ENCODE measurements at places on chromosomes 5 and 9. TPM values are rescaled to one million over a fixed set of nuclear protein-coding genes. Genes with fewer than 3 reads are reported as not detected.

SLC22A4 gene
- not detected for polyA plus RNA-seq

ELAVL2 gene
- not detected for polyA plus RNA-seq

PRLR gene
- polyA plus RNA-seq: not detected

VLDLR gene
- not detected for polyA plus RNA-seq

PLEKHG4B gene
- polyA plus RNA-seq: not detected

DNA sequence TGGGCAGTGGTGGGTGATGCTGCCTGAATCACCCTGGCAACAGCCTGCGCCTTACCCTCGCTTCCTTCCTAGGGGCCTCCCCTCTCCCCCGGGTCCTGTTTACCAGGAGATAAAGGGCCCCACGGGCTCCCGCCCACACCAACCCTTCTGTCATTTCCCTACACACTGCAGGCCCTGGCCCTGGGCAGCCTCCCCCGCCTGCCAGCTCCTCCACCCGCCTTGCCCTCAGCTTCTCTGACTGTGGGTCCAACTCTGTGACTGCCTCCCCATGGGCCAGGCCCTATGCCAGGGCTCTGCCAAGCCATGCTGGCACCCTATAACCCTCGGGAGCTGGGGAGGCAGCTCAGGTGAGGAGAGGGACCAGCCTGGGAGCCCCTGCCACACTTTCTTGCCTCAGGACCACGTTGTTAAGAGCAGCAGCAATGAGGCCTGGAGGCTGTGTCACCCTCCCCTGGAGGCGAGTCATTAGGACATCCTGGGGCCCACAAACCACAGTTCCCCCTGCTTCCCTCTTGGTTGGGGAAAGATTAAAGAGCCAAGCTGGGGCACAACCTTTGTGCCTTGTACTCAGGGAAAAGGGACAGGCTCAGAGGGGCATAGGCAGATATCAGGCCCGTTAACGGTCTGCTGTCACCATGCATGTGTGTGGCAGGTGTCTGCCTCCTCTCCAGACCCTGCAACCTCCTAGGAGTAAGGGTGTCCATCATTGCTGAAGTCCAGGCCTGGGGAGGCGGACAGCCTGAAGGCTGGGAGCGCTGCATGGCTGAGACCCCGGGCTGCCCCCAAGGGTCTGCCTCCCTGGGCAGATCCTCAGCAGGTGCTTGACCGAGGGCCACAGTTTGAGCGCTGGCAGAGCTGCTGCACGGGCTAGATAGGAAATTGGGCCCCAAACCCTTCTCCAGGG is 2.8 kb downstream of the MGAT4B start:
- H3K4me3 ChIP-seq: peak overlapping the region; percentile 81
- H3K36me3 ChIP-seq: no peaks in the 10 kb centered on the region
- H3K27ac ChIP-seq: peak overlapping the region; percentile 69

DNA sequence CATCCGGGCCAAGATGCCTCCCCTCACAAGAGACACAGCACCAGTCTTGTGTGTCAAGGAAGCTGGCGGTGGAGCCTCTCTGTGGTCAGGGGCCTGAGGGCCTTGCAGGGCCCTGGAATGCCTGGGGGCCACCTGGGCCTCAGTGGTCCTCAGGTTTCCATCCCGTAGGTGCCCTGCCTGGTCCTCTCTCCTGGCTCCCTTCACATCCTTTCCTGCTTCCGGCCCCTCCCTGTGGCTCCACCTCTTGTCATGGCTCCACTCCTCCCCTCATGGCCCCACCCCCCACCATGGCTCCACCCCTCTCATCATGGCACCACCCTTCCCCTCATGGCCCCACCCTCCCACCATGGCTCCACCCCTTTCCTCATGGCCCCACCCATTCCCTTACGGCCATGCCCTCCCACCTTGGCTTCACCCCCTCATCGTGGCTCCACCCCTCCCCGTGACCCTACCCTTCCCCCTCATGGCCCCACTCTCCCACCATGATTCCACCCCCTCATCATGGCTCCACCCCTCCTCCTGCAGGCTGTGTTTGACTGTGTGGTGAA is 175.8 kb downstream of the CACNA1B start:
- no peaks in the 10 kb centered on the region for H3K4me1 ChIP-seq
- H3K27ac ChIP-seq: no peak overlapping the region
- H3K27me3 ChIP-seq: peaks cover 56% of the 10 kb centered on the region
- no peak overlapping the region for H3K4me3 ChIP-seq
- H3K36me3 ChIP-seq: no peaks in the 10 kb centered on the region
- DNase-seq: no peak

- peaks cover 12% of the 10 kb centered on the region for H3K4me1 ChIP-seq
- DNase-seq: no peak
- no peaks in the 10 kb centered on the region for H3K36me3 ChIP-seq
- peaks cover 8% of the 10 kb centered on the region for H3K27me3 ChIP-seq
- H3K27ac ChIP-seq: no peak overlapping the region
These were observed 2.1 kb upstream of the ANXA1 start for GRCh38 chr9:73149371-73150067.

DNA sequence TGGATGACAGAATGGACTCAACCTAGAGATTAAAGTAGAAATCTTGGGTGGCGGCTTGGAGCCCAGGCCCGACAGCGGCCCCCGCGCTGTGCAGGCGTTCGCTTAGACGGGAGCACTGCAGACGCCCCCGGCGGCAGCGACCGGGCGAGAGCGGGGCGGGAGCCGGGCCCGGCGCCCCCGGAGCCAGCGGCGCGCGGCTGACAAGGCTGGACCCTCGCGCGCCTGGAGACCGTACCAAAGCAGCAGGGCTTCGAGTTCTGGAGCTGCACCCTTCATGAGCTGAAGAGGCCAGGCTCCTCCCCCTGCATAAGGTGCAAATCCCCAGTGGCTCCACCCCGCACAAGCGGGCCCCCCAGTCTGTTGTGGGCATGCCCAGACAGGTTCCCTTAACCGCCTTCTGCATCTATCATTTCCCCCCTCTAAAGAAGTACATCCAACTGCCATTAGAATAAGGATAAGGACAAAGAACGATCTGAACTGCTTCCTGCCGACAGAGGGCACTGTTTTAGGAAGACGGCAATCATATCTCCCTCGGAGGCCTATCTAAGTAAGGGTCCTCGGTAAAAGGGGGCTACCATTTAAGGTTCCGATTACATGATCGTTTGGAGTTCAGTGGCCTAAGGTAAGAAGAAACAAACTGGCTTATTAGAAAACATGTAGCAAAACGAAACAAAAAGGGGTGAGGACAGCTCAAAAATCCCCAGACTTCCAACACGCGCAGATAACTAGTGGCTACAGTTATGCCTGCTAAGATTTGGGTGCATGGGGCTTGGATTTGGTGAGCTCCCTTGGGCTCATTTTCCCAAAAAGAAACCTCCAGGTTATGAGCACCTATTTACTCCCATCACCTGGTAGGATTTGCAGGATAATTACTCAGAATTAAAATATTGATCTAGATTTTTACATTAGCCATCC is 66.3 kb downstream of the RGMB start:
- no peaks in the 10 kb centered on the region for H3K36me3 ChIP-seq
- DNase-seq: no peak
- H3K27ac ChIP-seq: no peak overlapping the region
- H3K27me3 ChIP-seq: peaks cover 4% of the 10 kb centered on the region
- H3K4me1 ChIP-seq: no peaks in the 10 kb centered on the region
- H3K4me3 ChIP-seq: no peak overlapping the region

DNA sequence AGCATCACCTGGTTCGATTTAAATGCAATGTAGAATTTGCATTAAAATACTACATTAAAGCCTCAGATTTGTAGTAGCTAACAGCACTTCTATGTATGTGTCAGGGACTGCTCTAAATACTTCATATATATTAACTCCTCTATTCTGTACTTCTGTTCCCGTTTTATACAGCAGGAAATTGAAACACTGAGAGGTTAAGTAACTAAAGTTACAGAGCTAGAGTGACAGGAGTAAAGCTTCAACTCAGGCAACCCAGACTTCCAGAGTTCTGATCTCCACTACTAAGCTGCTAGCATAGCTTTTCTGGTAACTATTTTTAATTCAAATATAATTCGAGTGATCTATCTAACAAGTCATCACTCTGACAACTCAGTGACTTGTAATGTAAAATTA is 619 bp upstream of the APC start:
- DNase-seq: no peak
- H3K27ac ChIP-seq: peak overlapping the region; percentile 90
- no peaks in the 10 kb centered on the region for H3K27me3 ChIP-seq
- H3K4me1 ChIP-seq: peaks cover 35% of the 10 kb centered on the region
- H3K36me3 ChIP-seq: no peaks in the 10 kb centered on the region

GRCh38 chr9:35800530-35800929 is 9.1 kb downstream of the NPR2 start:
- H3K27me3 ChIP-seq: no peaks in the 10 kb centered on the region
- peaks cover 28% of the 10 kb centered on the region for H3K36me3 ChIP-seq
- no peaks in the 10 kb centered on the region for H3K4me1 ChIP-seq
- no peak for DNase-seq
- H3K4me3 ChIP-seq: no peak overlapping the region

DNA sequence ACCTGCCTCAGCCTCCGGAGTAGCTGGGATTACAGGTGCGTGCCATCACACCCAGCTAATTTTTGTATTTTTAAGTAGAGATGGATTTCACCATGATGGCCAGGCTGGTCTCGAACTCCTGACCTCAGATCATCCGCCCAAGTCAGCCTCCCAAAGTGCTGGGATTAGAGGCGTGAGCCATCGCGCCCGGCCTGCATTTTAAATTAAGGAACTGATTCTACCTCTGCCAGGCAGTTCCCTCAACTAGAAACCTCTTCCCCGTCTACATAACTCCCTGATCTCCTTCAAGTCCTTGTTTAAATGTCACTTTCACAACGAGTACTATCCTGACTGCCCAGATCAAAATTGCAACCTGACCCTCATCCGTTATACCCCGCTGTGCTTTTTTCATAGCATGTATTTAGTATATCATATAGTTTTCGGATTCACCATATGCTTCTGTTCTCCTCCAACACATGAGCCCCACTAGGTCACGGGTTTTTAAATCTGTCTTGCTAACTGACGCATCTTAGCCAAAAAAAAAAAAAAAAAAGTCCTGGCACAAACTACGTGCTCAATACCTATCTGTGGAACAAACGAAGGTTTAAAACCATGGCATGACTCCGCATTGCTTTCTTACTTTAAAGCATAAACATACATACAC is 858 bp upstream of the SOWAHA start:
- DNase-seq: no peak
- H3K27me3 ChIP-seq: peaks cover 44% of the 10 kb centered on the region
- no peaks in the 10 kb centered on the region for H3K4me1 ChIP-seq
- no peaks in the 10 kb centered on the region for H3K36me3 ChIP-seq
- peak overlapping the region; percentile 91 for H3K4me3 ChIP-seq

GRCh38 chr5:177608243-177609075 is 8.5 kb downstream of the B4GALT7 start:
- no peaks in the 10 kb centered on the region for H3K27me3 ChIP-seq
- H3K4me3 ChIP-seq: no peak overlapping the region
- H3K4me1 ChIP-seq: peaks cover 26% of the 10 kb centered on the region
- DNase-seq: no peak
- no peak overlapping the region for H3K27ac ChIP-seq

GRCh38 chr9:96574931-96575351 is 44.7 kb downstream of the CDC14B start:
- DNase-seq: no peak
- peaks cover 34% of the 10 kb centered on the region for H3K27me3 ChIP-seq
- no peak overlapping the region for H3K27ac ChIP-seq
- no peaks in the 10 kb centered on the region for H3K36me3 ChIP-seq

DNA sequence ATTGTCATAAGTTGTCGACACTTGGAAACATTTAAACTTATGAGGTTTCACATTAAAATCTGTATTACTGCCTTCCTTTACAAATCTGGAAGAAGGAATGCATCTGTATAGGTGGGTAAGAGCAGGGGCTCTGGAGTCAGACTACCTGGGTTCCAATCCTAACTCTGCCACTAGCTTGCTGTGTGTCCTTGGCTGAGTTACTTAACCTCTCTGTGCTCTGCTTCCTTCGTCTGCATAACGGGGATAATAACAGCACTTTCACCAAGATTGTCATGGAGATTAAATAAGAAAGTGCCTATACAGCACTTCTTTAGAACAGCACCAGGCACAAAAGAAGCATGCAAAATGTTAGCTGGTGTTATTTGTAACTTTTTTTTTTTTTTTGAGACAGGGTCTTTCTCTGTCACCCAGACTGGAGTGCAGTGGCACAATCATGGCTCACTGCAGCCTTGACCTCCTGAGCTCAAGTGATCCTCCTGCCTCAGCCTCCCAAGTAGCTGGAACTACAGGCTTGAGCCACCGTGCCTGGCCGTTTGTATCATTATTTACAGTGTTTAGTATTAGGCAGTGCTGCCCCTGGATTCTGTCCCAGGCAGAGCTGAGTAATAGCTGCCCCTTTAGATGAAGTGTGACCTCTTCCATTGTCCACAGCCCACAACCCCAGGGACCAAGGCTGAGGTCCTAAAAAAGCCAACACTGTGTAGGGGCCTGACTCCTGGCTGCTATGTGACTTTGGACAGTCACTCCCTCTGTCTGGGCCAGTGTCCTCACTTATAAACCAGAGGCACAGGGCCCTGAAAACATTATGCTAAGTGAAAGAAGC is 25.4 kb upstream of the TTLL11 start:
- H3K4me1 ChIP-seq: no peaks in the 10 kb centered on the region
- H3K36me3 ChIP-seq: no peaks in the 10 kb centered on the region
- H3K27ac ChIP-seq: peak overlapping the region; percentile 4
- no peak overlapping the region for H3K4me3 ChIP-seq
- no peak for DNase-seq

DNA sequence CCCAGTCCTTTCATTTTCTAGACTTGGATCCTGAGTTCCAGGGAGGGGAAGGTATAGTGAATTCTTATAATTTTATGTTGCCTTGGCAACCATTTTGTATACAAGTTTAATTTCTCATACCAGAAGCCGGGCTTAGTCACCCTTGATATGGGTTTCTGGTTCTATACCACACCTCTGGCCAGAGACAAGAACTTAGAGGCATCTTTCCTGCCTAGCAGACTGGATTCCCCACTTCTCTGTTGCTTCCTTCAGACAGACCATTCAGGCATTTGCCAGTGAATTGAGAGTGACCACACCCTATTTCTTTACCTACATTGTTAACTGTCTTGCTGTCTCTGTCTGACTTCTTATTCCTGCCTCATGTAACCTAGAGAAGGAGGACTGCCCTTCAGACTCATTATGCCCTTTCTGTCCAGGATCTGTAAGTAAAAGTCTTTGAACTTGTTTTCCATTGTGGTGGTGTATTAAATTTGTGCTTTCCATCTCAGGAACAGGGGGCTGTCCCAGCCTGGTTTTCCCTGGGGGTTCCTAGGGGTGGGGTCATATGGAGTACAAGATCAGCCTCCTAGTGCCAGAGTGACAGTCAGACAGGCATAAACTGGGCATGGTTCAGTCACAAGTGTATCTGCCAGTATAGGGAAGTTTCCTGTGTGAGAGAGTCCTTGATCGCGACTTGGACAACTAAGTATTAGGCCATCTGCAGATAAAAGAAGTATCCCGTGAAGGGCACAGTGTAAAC is 27.4 kb downstream of the TNFSF8 start:
- H3K27ac ChIP-seq: no peak overlapping the region
- H3K36me3 ChIP-seq: peaks cover 11% of the 10 kb centered on the region
- H3K4me3 ChIP-seq: no peak overlapping the region
- H3K27me3 ChIP-seq: no peaks in the 10 kb centered on the region
- DNase-seq: no peak

DNA sequence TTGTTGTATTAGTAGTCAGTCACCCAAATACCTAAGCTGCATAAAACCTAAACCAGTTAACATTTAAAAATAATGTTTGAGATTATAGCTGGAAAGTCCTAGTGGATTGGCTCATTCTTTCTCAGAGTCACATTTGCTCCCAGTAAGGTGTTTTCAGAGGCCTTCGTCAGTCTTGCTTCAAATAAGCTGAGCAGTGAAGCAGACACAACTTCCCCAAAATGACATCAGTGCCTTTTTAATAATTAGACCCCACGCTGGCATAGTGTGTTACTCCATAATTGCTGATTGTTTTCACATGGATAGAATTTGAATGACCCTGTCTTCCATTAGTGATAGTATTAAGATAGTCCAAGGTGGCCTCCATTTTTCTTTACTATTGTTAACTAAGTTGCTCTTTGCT is 245.8 kb downstream of the PJA2 start:
- H3K4me3 ChIP-seq: no peak overlapping the region
- no peaks in the 10 kb centered on the region for H3K36me3 ChIP-seq
- no peaks in the 10 kb centered on the region for H3K27me3 ChIP-seq
- peaks cover 15% of the 10 kb centered on the region for H3K4me1 ChIP-seq
